ENCODE measurements at places on chromosomes 12 and 14. TPM values are rescaled to one million over a fixed set of nuclear protein-coding genes. Genes with fewer than 3 reads are reported as not detected.

TGM1 gene
- 1.1 TPM for total RNA-seq

KSR2 gene
- total RNA-seq, result not detected

PTPRO gene
- 0.91 TPM for total RNA-seq

SLCO1A2 gene
- total RNA-seq, result not detected

C2CD5 gene
- 19.5 TPM for total RNA-seq

RNASE1 gene
- 317 TPM for total RNA-seq

DNA sequence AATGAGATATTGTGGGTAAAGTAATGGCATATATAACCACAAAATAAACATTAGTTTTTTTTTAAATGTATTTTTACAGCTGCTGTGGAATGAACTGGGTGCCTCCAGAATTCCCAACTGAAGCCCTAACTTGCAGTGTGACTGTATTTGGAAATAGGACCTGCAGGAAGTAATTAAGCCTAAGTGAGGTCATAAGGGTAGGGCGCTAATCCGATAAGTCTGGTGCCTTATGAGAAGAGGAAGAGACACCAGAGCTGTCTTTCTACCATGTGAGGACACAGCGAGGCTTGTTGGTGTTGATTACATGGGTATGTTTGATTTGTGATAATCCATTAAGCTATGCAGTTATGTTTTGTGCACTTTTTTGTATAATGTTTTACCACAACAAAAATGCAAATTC, 136.8 kb downstream of the TPH2 start:
- no peak for DNase-seq

GRCh38 chr12:69579029-69579428, 6.2 kb upstream of the CCT2 start:
- no peak for DNase-seq

GRCh38 chr12:54257332-54257731, 22.6 kb downstream of the CBX5 start:
- no peak for DNase-seq

DNA sequence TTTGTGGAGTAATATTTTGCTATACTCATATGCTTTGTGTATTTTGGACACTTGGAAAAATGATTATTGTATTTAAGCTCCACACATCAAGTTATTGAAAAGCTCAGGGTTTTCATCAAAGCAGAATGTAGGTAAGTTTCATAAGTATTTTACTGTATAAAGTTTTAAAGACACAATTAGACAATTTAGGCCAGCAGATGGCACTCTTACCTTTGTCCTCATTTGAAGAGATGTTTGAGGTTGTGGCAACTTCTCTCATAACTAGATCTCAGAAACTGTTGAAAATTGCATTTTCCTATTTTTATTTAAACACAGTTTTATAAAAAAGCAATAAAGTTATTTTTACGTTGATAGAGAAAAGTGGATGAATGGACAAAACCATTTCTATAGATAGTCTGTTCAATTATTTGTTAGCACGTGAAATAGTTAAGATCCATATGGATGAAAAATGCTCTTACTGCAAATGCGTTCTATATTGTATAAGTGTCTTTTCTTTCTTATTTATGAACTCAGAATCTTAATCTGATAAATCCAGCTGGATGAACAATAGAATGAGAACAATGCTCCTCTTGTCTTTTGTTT, 300.0 kb downstream of the AEBP2 start:
- DNase-seq, result no peak

DNA sequence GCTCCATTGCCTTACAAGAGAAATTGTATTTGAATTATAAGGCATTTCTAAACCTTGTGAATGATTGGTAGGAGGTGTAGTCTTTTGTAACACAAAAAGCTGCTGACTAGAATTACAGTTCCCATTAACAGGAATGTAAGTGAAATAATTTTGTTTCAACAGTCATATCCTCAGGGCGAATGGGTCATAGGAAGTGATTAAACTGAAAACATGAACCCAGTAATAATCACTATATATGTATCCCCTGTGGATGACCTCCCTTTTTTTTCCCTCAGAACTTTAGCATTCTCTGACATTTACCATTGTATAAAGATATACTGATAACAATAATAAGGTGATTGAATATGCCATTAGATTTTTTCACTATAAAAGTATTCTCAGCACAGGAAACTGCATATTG, 312.3 kb downstream of the ATP23 start:
- no peak for DNase-seq

DNA sequence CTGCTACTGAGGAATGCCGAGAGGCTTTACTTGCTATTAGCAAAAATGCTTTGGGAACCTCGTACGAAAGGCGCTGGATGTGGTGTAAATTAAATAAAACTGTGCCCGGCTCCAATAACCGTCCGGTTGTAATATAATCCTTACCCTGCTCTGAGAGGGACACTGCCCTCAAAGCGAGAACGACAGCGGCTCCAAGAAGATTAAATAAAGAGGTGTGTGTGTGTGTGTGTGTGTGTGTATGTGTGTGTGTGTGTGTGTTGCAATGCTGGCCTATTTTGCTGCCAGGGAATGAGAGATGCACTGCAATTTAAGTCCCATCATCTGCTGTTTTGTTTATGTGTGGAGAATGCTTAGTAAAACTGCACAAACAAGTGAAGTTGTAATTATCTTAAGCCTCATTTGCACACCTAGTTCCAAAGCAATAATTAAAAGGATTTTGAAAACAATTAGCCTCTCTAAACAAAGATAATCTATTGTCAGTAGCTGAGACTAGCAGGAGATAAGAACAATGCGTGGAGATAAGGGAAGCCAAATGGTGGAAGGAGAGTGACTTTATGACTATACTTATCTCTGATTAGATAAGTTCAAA, 1.2 kb upstream of the SIX1 start:
- no peak for DNase-seq

All from Right ventricle myocardium superior (tissue), 1 donor.